Posterior vena cava (tissue), 2 donors: ENCODE measurements at places on chromosomes 11 and 22. TPM values are rescaled to one million over a fixed set of nuclear protein-coding genes. Genes with fewer than 3 reads are reported as not detected.

GRCh38 chr11:121029813-121030445 lies 6.0 kb downstream of the TBCEL start:
- no peak for DNase-seq

DNA sequence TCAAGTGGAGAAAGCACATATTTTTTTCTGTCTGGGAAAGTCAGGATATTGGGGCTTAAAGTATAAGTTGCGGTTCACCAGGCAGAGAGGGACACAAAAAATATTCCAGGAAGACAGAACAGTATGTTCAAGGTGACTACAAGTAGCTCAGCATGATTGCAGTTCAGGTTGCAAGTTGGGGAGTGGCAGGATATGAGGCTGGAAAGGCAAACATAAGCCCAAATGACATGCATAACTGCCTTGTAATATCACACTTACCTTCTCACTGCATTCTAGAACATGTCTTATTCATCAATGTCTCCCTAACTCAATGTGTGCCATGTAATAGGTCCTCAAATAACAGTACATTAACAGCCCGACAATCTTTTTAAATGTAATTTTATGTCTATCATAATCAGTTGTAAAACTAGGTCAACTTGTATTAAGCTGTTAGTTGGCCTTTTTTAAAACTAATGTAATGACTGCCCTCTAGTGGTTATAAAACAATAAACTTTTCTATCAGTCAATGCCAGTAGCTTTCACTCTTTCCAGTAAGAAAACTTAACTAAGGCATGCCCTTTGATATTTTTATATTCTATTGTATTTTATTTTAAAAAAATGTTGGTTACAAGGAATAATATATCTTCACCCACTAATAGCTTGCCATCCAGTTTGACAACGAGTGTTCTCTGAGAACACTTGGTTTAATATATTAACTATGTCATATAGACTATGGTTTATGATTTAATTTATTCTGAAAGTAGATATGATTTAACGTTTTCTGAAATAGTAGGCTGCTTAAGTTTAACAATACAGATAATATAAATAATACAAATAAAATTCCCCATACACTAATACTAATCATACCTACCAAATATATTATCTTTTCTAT lies 39.4 kb upstream of the CFAP300 start:
- DNase-seq: no peak

C11orf16 gene
- not detected for total RNA-seq

FBXO3 gene
- total RNA-seq: 29.4 TPM

- no peak for DNase-seq
Measured at GRCh38 chr11:9396310-9396709, 11.9 kb downstream of the IPO7 start.

OR2AG2 gene
- total RNA-seq: 0.10 TPM

CLDN5 gene
- total RNA-seq: 36.4 TPM

- no peak for DNase-seq
Measured at GRCh38 chr11:10911907-10912306, 54.1 kb upstream of the ZBED5 start.

DNA sequence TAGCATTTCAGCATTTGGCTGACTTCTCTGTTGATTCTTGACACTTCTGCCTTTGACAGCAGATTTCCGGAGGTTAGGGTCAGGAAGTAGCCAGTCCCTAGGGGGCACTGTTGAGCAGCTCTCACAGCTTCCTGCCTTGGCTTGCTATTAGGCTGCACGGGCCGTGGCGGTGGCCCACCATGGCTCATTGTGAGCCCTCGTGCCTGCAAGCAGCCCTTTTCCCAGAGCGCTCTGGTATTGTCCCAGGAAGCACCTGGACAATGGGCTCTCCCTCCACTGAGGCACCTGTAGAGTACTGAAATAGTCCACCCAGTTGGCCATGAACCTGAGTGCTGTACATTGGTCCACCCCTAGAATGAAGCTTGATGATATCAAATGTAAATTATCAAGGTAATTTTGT lies 100.2 kb upstream of the GAL start:
- DNase-seq: peak; percentile 82
